ENCODE measurements at places on chromosomes 7 and 10.

DNA sequence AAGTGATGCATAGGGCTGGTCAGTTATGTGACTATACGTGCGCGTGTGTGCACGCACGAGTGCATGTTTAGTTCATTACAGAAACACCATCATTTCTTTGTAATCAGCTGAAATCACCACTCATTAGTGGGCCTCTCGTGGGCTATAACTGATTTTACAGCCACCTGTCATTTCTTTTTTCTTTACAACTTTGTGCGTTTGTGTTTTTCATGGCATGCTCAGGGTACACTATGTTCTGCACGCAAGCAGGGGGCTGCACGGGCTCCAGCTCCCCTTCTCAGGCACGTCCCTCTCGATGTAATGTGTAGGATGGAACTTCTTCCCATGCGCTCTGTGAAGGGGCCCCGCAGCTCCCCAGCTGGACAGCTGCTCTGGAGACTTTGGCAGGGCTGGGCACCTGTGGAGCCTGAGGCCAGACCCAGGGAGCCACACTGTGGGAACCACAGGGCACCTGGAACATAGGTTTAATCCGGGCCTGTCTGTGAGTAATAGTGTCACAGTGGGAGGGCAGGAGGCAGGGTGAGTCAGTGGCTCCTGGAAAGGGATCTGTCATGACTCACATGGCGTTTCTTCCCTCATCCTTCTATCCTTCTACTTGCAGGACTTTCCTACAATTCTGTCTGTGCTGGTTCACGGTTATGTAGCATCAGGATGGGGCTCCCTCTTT lies 4.9 kb downstream of the GCK start:
- H3K27me3 ChIP-seq, result peaks cover 7% of the 10 kb centered on the region
- no peaks in the 10 kb centered on the region for H3K36me3 ChIP-seq
- no peak overlapping the region for H3K27ac ChIP-seq
- DNase-seq, result no peak
- H3K4me3 ChIP-seq, result no peak overlapping the region

DNA sequence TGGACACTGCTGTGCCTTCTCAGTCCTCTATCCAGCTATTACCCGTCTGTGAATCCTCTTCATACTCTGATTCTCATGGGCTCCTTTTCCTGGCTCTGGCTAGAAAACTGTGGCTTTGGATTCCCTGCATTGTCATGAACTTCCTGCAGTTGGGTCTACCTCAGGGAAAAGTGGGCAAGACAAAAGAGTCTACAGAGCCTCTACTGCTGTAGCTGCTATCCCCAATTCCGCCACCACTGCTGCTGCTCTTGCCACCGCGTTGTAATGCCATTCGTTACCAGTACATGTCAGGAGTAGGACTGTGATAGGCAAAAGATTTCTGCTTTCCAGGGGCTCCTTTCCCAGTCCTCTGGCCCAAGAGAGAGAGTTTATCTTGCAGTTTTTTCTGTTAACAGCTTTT lies 23.9 kb upstream of the PPP1R17 start:
- H3K27ac ChIP-seq, result no peak overlapping the region
- DNase-seq, result no peak
- no peak overlapping the region for H3K4me3 ChIP-seq
- no peaks in the 10 kb centered on the region for H3K36me3 ChIP-seq

GRCh38 chr10:104766341-104766740 lies 125.3 kb downstream of the SORCS3 start:
- H3K36me3 ChIP-seq, result no peaks in the 10 kb centered on the region
- no peak for DNase-seq
- H3K4me1 ChIP-seq, result no peaks in the 10 kb centered on the region

DNA sequence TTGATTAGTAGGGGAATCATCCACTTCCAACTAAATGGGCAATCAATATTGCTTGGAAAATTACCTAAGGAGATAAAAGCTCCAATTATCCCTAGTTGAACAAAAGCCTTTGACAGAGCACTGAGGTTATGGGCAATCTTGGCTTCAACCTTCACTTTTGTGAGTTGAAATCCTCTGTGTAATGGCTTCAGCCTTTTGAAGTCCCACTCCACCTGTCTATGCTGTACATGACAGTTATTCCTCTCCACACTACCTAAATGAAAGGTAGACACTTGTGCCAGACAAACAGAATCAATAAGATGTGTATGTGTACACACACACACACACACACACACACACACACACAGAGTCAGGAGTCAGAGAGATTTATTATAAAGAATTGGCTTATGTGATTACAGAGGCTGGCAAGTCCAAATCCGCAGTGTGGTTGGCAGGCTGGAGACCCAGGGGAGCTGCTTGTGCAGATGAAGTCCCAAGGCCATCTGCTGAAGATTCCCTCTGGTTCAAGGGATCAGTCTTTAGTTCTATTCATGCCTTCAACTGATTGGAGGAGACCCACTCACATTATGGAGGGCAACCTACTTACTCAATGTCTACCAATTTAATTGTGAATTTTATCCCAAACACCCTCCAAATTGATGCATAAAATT lies 164.8 kb upstream of the CDC14C start:
- H3K27ac ChIP-seq, result no peak overlapping the region
- no peak for DNase-seq
- no peaks in the 10 kb centered on the region for H3K27me3 ChIP-seq
- H3K4me3 ChIP-seq, result no peak overlapping the region
- H3K4me1 ChIP-seq, result no peaks in the 10 kb centered on the region

DNA sequence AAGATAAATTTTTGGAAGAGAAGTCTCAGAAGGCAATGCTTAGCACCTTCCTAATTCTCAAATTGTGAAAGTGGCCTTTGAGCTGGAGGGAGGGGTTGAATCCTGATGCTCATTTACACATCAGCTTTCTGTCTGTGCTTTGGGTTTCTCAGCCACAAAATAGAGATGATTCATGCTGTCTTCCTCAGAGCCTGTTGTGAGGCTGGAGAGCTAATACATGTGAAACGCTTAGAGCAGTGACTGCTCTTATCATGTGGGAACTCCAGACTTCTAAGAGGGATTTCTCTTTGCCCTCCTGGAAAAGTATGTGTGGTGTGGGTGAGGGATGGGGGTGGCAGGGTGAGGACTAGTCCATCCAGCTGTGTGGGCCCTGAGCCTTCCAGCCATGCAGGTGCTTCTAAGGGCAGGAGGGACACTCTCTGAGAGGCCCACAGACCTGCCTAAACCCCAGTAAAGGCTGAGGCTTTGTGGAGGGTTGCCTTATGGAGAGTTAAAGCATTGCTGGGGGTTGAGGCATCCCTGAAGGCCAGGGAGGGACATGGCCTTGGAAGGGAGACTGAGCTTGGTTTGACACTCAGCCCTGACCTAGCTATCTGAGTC lies 4.8 kb upstream of the EVX1 start:
- peaks cover 84% of the 10 kb centered on the region for H3K27me3 ChIP-seq
- no peak for DNase-seq
- H3K27ac ChIP-seq, result no peak overlapping the region
- H3K4me1 ChIP-seq, result no peaks in the 10 kb centered on the region
- H3K36me3 ChIP-seq, result no peaks in the 10 kb centered on the region

DNA sequence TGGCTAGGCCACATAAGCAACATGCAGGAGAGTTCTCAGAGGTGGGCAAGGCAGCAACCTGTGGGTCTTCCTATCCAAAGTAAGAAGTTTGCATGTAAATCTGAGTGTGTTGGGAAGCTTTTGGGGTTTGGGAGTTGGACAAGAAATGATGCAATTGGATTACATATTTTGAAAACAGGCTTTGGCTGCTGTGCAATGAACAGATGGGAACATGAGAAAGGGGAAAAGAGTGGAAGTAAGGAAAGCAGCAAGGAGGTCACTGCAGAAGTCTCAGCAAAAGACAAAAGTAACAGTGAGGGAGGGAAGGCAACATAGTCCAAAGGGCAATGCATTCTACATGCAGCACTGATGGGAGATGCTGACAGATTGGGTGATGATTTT lies 61.1 kb upstream of the C10orf90 start:
- H3K4me1 ChIP-seq, result no peaks in the 10 kb centered on the region
- no peak overlapping the region for H3K4me3 ChIP-seq
- no peak for DNase-seq
- no peaks in the 10 kb centered on the region for H3K27me3 ChIP-seq

GRCh38 chr10:69383558-69383957 lies 33.2 kb downstream of the TACR2 start:
- peaks cover 63% of the 10 kb centered on the region for H3K36me3 ChIP-seq
- H3K27me3 ChIP-seq, result no peaks in the 10 kb centered on the region
- no peak for DNase-seq

- no peak overlapping the region for H3K4me3 ChIP-seq
- no peaks in the 10 kb centered on the region for H3K27me3 ChIP-seq
Measured at GRCh38 chr10:117699436-117700075, 157.0 kb downstream of the EMX2 start.

- no peak overlapping the region for H3K27ac ChIP-seq
- no peaks in the 10 kb centered on the region for H3K27me3 ChIP-seq
- H3K4me1 ChIP-seq, result peaks cover 2% of the 10 kb centered on the region
- no peak for DNase-seq
- H3K4me3 ChIP-seq, result no peak overlapping the region
- H3K36me3 ChIP-seq, result no peaks in the 10 kb centered on the region
Measured at GRCh38 chr10:23793577-23793976, 354.7 kb downstream of the OTUD1 start.

DNA sequence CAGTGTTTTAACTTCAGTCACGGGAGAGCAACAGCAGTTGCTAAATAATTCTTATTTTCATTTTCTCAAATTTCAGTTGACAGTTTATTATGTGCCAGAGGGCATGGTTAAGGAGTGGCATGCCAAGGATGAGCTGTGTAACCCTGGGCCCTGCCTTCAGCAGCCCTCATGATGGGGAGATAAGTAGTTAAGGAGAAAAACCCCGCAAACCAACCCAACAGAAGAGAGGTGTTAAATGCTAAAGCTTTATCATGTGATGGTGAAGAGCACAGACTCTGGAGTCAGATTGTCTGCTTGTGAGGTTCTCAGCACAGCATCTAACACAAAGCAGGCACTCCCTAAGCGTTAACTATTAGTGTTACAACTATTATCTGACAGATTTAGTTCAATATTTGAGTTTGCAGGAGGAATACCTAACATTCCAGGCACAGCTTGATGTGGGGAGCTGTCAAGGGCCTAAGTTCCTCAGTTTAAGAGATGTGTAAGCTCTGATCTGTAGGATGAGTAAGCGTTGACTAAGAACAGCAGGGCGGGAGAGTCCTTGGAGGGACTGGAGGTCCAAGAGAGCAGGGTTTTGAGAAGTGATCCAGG lies 29.6 kb downstream of the STAM start:
- H3K36me3 ChIP-seq, result peaks cover 15% of the 10 kb centered on the region
- H3K4me1 ChIP-seq, result peaks cover 47% of the 10 kb centered on the region
- DNase-seq, result peak; percentile 34
- H3K27me3 ChIP-seq, result no peaks in the 10 kb centered on the region
- H3K27ac ChIP-seq, result peak overlapping the region; percentile 42

DNA sequence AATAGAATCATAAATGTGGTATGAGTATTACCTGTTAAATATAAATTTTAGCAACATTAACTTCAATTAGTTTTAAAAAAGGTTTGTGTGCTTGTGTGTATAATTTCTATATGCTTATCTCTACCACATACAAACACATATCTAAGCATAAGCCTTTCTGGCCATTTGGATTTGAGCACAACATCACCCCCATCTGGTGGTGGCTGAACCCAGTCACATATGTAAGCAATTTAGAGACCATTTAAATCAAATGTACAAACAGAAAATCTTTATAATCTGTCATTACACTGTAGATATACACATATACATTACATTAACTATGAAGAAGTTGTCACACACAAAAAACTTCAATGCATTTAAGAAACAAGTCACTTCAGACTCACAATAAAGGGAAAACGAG lies 31.7 kb downstream of the GPR22 start:
- H3K27ac ChIP-seq, result no peak overlapping the region
- peaks cover 3% of the 10 kb centered on the region for H3K36me3 ChIP-seq
- no peak overlapping the region for H3K4me3 ChIP-seq
- no peak for DNase-seq

DNA sequence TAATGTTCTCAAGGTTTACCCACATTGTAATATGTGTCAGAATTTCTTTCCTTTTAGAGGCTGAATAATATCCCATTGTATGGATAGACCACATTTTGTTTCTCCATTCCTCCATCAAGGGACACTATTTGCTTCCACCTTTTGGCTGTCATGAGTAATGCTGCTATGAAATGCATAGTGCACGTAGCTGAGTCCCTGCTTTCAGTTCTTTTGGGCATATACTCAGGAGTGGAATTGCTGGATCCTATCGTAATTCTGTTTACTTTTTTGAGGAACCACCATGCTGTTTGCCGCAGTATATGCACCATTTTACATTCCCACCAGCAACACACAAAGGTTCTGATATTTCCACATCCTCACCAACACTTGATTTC lies 60.0 kb downstream of the PRF1 start:
- no peaks in the 10 kb centered on the region for H3K36me3 ChIP-seq
- no peak for DNase-seq
- no peak overlapping the region for H3K27ac ChIP-seq
- no peak overlapping the region for H3K4me3 ChIP-seq
- H3K27me3 ChIP-seq, result peaks cover 2% of the 10 kb centered on the region

- DNase-seq, result no peak
- no peaks in the 10 kb centered on the region for H3K36me3 ChIP-seq
- no peak overlapping the region for H3K4me3 ChIP-seq
Measured at GRCh38 chr10:98577168-98577567, 130.4 kb upstream of the HPS1 start.

DNA sequence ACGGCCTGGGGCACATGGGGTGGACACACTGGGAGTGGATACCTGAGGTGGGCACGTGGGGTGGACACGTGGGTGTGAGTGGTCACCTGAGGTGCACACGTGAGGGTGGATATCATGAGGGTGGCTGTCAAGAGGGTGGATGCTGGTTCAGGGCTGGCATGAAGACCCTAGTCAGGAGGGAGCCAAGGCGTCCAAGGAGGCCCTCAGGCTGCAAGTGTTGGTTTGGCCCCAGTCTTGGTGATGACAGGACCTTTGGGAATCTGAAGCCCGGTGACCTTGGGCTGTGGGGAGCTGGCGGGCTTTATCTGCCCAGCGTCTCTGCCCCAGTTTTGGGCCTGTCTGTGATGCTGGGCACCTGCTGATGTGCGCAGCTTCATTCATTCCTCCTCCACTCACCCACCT lies 24.9 kb upstream of the PFKFB3 start:
- peaks cover 34% of the 10 kb centered on the region for H3K4me1 ChIP-seq
- H3K4me3 ChIP-seq, result no peak overlapping the region
- H3K27me3 ChIP-seq, result no peaks in the 10 kb centered on the region
- peaks cover 5% of the 10 kb centered on the region for H3K36me3 ChIP-seq
- no peak overlapping the region for H3K27ac ChIP-seq
- no peak for DNase-seq

DNA sequence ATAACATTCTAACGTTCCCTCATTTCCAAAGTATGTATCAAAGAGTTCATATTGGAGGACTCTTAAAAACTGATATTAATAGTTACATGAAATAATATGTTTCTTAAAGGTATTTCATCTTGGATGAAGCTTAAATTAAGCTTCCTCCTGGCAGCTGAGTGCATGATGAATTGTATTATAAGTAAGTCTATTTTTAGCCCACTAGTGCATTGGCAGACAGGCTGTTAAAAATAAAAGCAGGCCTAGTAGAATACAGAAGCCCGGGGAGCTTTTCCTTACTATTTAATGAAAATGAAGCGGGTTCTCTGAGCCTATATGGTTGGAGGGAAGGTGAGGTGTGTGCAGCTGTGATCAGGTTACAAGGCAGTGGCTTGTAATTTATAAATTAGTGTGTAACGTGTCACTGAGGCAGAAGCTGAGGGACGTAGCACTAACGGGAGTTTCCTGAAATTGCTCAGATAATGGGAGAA lies 130.7 kb upstream of the KMT2E start:
- no peak overlapping the region for H3K27ac ChIP-seq
- no peak overlapping the region for H3K4me3 ChIP-seq
- no peaks in the 10 kb centered on the region for H3K36me3 ChIP-seq
- H3K27me3 ChIP-seq, result peaks cover 7% of the 10 kb centered on the region
- peaks cover 14% of the 10 kb centered on the region for H3K4me1 ChIP-seq
